ENCODE measurements at places on chromosomes 13 and 19.
A peak's percentile ranks its signal among the peaks of the same experiment; 100 is the strongest.

DNA sequence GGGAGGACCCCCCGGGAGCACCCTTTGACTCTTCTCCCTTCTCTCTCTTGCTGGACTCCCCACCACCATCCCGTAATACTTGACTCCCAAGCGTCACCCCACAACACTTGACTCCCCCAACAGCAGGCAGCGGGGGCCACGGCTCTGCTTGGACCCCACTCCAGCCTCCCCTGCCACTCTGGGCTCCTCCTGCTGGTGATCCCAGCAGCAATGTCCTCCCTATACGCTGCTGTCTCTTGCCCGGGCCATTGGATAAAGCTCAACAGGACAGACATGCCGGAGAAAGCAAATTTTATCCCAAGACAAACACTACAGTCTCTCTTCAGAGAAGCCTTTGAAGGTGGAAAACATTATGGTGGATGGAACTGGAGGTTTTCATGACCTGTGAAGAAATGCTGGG lies 20.4 kb upstream of the AMER2 start:
- ATAC-seq, result no peak

- ATAC-seq, result no peak
Measured at GRCh38 chr19:38545596-38545995, 72.2 kb downstream of the MAP4K1 start.

DNA sequence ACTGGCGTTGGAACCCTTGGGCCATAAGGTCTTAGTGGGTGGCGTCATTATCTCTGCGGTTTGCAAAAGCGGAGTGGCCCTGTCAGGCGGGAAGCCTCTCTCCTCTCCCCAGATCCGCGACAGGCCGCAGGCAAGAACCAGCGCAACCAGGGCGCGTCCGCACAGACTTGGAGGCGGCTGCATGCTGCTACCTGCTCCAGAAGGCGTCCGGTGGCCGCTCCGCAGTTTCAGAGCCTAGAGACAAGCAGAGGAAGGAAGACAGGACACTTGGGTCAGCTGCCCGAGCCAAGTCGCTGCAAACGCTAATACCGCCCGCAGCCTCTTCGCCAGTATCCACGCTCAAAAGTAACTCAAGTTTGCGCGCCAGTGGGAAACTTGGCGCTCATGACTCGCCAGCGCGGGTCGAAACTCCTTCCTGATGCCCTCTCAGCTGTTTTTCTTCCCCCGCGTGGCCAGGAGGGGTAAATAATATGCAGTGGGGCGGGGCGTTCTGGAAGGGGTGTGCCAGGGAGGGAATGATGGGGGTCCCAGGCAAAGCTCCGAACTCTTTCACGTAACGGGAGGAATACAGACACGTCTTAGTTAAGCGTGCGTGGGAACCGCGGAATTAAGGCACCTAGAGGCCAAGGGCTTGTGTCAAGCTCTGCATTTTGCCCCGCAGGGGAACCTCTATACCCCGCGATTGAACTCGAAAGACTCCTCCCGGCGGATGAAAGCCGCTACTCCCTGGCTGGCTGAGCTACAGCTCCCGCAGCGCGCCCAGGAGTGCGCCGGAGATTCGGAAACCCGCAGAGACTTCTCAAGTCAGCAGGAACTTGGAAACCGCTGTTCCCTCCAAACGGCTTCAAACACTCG lies at the start of gene EDNRB:
Gene EDNRB, minus strand, starts transcription at position 441 of the 855 bp plus-strand sequence. Its CDS starts 258 bp downstream, at position 183.
- peak; percentile 20 for ATAC-seq

GRCh38 chr19:8306235-8307054 lies 1.7 kb downstream of the CD320 start:
- no peak for ATAC-seq

- no peak for ATAC-seq
Measured at GRCh38 chr13:93549326-93550005, 322.9 kb downstream of the GPC6 start.

GRCh38 chr19:30549151-30549550 lies 177.0 kb downstream of the ZNF536 start:
- ATAC-seq, result no peak

DNA sequence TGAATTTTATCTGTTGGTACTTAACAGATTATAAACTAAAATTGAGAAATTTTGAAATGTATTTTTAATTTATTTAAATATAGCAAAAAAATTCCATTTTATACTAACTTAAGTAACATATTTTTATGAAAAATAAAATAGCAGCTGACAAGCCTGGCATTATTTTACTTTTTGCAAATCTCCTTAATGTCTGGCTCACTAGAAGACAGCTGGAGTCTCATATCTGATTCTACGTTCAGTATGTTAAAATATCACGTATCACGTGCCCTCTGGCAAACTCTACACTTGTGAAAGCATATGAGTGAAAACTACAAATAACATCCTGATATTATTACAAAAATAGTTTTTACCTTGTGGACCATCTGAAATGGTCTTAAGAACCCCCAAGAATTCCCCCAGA lies 513.2 kb upstream of the NBEA start:
- no peak for ATAC-seq

DNA sequence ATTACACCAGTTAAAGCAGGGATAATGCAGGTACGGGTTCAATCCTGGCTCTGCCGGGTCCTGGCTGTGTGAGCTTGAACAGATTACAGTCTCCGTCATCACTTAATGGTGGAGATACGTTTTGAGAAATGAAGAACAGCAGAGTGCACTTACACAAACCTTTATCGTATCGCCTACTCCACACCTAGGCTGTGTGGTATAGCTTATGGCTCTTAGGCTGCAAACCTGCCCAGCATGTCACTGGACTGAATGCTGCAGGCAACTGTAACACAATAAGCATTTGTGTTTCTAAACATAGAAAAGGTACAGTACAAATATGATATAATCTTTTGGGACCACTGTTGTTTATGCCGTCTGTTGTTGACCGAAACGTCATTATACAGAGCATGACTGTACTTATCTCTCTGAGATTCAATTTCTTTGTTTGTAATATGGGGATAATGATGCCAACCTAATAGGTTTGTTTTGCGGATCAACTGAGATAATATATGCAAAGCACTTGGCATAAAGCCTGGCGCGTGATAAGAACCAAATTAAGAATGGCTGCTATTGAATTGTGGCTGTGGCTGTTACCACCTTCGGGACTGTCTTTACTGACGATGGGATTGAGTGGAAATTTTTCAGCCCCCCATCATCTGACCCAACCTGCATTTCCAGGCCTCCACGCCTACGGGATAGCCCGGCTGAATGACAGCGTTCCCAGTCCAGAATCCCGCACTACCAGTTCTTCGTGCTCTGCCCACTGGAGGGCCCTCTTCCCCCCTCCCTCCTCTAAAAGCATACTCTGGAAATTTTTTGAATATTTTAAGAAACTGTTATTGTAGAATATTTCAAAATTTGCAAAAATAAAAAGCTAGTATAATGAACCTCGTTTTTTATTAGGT lies 11.2 kb downstream of the KRTDAP start:
- ATAC-seq, result no peak

DNA sequence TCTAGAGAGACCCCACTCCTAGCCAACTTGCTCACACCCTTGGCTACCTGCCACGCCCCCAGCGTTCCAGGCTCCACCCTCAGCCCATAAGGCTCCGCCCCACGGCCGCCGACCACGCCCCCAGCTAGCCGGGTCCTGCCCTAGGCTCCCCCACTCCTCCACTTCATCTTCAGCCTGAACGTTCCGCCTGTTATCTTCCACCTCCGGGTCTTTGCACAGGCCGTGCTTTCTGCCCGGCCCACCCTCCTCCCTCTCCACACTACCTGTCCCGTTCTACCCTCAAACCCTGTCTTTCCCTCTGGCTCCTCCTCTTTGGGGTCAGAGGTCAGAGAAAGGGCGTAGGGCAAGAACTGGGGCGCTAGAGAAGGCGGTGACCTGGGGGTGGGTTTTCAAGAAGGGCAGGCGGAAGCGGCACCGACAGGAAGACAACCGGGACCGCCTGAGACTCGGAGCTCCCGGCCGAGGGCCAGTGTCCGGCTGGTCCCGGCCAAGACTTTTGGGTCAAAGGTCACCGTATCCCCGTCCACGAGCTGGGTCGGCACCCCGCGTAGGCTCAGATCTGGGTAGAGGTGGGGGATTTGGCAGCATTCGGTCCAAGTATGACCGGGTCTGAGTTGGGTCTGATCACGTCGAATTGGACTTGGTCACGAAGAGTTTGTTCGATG lies 2.2 kb downstream of the PDE4C start:
- no peak for ATAC-seq

- ATAC-seq, result no peak
Measured at GRCh38 chr19:19120308-19121231, 17.7 kb downstream of the TMEM161A start.

GRCh38 chr19:19334063-19334988 lies 13.7 kb downstream of the MAU2 start:
- no peak for ATAC-seq

DNA sequence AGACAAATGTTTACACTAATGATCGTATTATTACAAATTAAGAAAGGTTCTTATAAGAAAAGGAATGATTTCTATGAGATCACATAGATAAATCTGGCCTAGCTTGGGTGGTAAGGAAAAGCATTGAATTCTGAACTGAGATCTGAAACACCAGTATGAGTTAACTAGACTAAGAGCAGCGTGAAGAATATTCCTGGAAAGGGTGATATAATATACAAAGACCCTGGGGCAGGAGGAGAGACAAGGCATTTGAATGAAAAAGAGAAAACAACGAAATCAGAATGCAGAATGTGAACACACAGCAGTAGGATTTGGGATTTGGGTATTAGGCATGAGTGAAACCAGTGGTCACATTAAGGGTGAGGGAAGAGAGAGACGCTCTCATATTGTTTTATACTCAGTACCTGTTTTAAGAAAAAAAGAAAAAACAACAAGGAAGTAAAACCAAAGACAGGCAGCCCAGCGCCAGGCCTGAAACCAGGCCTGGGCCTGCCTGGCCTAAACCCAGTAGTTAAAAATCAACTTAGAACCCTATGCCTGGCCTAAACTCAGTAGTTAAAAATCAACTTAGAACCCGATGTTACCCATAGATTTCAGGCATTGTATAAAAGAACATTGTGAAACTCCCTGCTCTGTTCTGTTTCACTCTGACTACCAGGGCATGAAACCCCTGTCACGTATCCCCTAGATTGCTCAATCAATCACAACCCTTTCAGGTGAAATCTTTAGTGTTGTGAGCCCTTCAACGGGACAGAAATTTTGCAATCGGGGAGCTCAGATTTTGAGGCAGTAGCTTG lies 287.1 kb downstream of the ITGBL1 start:
- no peak for ATAC-seq

DNA sequence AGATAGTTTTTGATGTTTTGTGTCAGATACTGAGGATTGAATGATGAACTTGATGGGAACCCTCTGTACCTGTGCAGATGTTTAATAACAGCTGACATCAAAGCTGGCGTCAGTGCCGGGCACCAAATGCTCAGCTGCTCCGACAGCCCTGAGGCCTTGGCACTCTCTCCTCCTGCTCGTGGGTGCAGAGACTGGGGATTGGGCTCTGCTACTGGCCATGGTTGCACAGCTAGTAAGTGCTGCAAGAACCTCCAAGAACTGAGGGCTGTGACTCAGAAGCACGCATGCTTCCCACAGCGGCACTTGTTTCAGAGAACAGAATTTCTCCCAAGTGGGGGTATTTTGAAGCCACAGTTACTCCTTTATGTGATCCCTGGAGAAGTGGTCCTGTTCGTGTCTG lies 5.9 kb downstream of the LAMP1 start:
- ATAC-seq, result no peak

DNA sequence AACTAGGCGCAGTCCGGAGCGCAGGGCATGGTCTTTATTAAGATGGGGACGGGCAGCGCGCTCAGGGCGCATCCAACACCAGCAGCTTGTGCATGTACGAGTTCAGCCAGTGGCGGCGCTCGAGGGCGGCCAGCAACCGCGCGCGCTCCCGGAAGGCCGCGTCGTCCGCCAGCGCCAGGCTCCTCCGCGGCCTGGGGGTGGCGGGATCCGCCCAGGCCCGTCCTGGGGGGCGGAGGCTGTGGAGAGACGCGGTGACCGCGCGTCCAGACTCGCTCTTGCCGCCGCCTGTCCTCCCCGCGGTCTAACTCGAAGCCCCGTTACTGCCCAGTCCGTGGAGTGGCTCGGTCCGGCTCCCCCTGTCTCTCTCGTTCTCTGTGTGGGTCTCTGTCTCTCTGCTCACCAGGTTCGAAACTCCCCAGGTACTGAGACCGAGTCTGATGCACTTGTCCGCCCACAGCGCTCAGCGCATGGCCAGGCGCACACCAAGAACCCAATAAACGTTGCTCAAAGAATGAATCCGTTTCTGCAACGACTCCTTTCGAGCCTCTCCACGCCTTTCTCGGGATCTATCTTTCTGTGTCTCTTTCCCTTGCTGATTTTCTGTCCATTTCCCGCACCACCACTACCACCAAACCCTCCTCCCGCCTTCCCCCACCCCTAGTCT lies 702 bp downstream of the PTH2 start:
- ATAC-seq, result peak; percentile 37

DNA sequence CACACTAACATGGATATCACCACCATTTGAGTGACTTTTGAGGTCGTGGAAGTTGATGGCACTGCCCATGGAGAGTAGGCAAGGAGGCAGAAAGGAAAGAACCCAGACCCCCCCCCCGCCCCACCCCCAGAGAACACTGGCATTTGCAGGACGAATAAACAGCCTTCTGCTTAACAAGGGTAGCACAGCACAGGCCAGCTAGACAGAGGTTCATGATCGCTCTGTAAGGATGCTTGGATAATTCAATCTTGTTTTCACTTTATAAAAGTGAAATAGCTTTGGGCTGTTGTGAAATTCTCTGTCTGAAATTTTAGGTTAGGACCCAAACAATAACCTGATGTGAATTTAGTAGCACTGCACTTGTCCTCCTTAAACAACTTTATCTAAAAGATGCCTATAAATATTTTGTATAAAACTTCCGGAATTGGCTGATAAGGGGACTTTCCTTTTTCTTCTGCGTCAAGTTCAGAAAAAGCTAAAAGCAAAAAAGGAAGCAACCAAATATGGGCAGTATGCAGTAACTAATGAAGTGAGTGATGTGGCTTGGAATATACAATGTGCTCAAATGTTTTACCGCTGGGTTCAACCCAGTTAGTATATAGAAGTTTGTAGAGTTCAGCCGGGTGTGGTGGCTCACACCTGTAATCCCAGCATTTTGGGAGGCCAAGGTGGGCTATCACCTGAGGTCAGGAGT lies 163.7 kb downstream of the SHISA2 start:
- ATAC-seq, result no peak

- no peak for ATAC-seq
Measured at GRCh38 chr19:2524840-2525723, 49.2 kb downstream of the GADD45B start.

- no peak for ATAC-seq
Measured at GRCh38 chr13:47886314-47886713, 114.8 kb downstream of the SUCLA2 start.
